GM12892 (cell line): ENCODE measurements at places on chromosomes 1 and 21.

DNA sequence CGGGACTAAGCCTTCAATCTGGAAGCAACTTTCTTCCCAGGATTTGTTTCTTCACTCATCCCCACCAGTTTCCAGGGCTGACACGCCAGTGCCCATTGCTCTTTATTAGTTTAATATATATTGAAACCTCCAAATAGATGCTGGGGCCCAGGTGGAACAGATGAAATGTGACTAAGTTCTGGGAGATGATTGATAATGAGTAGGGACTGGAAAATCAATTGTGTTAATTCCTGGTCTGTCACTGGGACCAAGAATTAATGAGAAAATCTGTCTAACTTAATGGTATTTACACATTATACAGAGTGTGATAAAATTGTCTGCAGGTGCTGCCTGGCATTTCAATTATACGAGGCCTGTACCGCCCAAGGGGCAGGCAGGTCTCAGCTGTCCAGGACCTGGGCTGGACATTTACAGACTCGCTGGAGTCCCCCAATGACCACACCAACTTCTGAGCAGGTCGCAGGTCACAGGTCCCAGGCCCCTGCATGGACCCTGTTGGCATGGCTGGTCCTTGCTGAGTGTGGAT, 35.8 kb downstream of the UBIAD1 start:
- no peak for DNase-seq

- DNase-seq: no peak
These were observed 16.6 kb downstream of the SAMD11 start for GRCh38 chr1:940107-941014.

- no peak for DNase-seq
These were observed 353.5 kb upstream of the B3GALT2 start for GRCh38 chr1:193539731-193540459.

DNA sequence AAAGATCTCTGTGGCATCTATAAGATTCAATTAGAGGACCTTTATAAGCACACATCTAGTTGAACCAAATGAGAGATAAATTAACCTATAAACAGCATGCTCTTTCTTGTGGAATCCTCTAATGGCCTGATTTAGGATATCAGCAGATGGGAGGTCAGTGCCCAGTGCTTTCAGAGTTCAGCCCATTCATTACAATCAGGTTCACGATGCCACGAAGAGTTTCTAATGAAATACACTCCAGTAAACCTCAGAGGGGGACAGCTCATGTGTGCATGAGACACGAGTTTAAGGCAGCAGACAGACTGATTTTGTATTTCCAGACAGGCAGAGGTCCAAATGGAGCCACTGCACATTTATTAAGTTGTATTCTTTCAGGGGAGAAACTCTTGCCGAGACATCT, 544.4 kb upstream of the PKN2 start:
- DNase-seq: no peak

DNA sequence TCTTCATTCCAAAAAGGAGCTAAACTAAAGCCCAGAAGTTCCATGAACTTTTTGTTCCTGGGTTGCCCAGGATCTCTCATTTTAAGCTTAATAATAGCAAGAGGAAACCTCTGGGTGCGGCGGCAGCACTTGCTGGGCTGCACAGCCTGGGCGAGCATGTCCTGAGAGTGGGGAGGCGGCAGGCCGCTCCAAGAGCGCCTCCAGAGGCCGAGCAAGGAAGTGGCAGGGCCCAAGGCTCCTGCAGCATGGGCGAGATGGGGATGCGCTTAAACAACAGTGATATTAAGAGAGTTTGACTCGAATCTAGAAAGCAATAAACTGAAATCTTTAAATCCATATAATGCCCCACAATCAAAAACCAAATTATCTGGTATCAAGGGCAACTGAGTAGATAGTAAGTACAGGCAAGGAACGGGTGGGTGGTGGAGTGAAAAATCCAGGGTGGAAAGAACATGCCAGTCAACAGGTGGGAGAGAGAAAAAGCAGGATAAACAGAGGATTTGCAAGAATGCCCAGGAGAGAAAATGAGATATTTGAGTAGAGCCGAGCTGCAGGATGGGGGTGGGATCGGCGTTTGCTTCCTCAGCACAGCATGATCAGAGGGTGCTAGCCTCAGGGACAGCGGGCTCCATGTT, 14.1 kb upstream of the TNR start:
- peak; percentile 57 for DNase-seq

- DNase-seq: no peak
These were observed 1.2 kb upstream of the ADPRS start for GRCh38 chr1:36087233-36088123.

DNA sequence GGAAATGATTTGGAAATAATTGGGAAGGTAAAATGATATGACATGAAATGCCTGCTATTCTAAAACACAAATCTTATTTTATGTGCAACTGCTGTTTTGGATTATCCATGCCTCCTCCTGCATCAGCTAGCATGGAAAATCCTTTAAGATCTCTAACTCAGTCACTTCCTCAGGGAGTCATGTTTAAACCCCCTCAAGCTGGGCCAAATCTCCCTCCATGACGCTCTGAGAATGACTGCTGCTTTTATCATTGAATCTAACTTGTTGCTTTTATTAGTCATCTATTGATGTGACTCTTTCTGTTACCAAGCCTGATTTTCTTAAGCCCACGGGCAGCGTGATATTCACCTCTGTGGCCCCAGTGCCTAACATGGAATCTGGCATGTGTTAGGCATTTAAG, 324.8 kb downstream of the DISC1 start:
- DNase-seq: no peak

DNA sequence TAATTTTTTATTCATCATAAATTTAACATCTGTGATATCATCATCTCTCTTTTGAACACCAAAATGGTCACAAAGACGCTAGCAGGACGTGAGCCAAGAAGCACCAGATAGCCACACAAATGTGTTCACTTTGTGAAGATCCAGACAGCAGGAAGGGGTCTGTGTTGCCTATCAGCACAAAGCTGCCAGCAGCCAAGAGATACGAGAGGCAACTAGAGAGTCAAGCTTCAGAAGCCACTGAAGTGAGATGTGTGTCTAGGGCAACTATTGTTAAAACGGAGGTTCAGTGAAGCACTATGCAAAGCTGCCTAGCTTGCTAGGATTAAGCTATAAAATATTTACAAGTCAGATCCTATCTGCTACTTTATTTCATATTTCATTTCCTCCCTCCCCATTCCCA, 45.3 kb downstream of the NDC1 start:
- DNase-seq: no peak

GRCh38 chr1:66981679-66982078, 56.9 kb downstream of the MIER1 start:
- no peak for DNase-seq

DNA sequence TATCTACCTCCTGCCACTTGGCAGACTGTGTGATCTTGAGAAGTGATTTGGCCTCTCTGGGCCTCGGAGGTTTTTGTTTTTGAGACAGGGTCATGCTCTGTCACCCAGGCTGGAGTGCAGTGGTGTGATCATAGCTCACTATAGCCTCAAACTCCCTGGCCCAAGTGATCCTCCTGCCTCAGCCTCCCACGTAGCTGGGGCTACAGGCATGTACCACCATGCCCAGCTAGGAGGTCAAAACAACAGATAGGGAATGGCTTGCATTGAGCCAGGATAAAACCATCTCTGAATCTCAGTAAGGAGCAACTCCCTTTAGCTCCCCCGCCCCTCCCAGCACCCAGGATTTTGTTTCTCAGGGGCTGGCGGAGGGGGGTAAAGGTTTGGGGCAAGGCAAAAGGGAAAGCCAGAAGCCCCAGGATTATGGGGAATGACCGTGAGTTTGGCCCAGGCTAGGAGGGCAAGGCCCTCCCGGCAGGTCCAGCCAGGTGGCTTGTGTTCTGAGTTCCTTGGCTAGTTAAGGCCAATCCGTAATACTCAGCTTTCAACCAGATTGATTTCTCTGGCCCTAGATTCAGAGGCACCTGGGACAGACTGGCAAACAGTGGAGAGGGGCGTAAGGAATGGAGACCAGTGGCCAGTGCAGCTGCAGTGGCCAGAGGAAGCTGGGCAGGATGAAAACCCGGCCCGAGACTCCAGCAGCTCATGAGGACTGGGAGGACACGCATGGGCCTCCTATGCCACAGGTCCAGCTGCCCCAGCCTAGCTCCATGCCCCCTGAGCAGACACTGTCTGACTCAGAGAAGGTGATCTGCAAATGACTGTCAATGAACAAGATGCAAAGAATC, 130.1 kb downstream of the DMRTB1 start:
- no peak for DNase-seq

GRCh38 chr1:204584699-204585372, 68.6 kb downstream of the MDM4 start:
- DNase-seq: no peak

- peak; percentile 49 for DNase-seq
These were observed 10.0 kb upstream of the ARHGAP29 start for GRCh38 chr1:94247138-94248094.

- no peak for DNase-seq
These were observed 73.7 kb downstream of the S1PR1 start for GRCh38 chr1:101310506-101310905.

GRCh38 chr1:24727501-24728216, 17.6 kb upstream of the CLIC4 start:
- DNase-seq: peak; percentile 65

- no peak for DNase-seq
These were observed 50.9 kb downstream of the KCND3 start for GRCh38 chr1:111938536-111938935.

- no peak for DNase-seq
These were observed 2.6 kb upstream of the C1orf141 start for GRCh38 chr1:67137307-67137753.

DNA sequence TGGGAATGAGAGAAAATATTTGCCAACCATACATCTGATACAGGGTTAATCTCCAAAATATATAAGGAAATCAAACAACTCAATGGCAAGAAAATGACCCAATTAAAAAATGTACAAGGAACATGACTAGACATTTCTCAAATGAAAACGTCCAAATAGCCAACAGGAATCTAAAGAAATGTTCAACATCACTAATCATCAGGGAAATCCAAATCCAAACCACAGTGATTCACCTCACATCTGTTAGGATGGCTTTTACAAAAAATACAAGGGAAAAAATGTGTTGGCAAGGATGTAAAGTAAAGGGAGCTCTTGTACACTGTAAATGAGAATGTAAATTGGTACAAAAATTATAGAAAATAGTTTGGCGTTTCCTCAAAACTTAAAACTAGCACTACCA, 54.7 kb upstream of the ZRANB2 start:
- DNase-seq: no peak

- DNase-seq: no peak
These were observed 70.8 kb upstream of the ABCG1 start for GRCh38 chr21:42148097-42148496.

- DNase-seq: no peak
These were observed 119.4 kb upstream of the PRMT6 start for GRCh38 chr1:106937104-106937503.

DNA sequence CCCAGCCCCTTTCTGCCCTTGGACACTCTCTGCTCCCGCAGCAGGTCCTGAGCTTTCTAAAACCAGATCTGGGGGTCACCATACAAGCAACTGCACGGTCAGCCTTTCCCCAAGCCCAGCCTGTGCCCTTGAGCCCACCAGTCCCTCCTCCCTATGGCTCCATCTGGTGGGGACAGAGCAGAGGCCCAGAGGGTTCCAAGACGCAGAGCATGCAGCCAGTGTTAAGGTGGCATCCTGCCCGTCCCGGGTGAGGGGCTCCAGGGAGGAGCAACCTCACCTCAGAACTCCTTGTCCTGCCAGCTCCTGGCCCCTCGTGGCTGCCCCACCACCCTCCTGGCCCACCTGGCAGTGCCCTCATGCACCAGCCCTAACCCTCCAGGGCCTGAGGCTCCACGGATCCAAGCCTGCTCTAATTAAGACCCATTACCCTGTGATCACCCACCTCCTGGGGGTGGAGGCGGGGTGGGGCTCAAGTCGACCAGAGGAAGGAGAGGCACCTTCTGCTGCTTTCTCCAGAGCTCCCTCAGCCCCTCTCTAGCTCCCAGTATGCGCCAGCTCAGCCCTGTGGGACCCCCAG, 8.5 kb downstream of the CHD5 start:
- peak; percentile 30 for DNase-seq

DNA sequence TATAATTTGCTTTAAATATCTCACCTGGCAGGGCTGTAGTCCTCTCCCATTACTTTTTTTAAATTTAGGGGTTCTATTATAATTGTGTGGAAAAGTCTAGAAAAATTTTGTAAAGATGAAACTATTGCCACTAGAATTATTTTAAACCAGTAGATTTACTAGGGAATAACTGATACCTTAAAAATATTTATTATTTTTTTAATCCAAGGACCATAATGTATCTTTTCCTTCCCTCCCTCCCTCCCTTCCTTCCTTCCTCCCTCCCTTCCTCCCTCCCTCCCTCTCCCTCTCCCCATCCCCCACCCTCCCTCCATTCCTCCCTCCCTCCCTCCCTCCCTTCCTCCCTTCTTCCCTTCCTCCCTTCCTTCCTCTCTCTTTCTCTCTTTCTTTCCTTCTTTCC, 90.5 kb downstream of the DNM3 start:
- DNase-seq: no peak

DNA sequence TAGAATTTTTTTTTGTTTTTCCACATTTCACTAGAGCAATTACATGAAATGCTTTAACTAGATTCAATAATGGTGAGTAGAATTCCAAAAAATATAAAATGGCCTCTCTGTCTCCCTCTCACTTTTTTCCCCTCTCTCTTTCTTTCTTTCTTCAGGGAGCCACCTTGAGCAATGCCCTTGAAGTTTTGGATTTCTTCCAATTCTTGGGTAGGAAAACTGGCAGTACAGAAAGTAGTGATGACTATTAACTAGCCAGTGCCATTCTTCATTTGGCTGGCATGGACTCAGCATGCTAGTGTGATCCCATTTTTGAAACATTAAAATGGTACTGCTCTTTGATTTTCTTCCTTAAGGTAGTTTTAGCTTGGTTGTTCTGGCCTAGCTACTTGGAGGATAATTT, 4.5 kb upstream of the FNBP1L start:
- DNase-seq: no peak

GRCh38 chr21:43814215-43815106, 25.1 kb downstream of the RRP1 start:
- DNase-seq: no peak

GRCh38 chr1:158810311-158810710, 20.8 kb upstream of the MNDA start:
- DNase-seq: no peak

DNA sequence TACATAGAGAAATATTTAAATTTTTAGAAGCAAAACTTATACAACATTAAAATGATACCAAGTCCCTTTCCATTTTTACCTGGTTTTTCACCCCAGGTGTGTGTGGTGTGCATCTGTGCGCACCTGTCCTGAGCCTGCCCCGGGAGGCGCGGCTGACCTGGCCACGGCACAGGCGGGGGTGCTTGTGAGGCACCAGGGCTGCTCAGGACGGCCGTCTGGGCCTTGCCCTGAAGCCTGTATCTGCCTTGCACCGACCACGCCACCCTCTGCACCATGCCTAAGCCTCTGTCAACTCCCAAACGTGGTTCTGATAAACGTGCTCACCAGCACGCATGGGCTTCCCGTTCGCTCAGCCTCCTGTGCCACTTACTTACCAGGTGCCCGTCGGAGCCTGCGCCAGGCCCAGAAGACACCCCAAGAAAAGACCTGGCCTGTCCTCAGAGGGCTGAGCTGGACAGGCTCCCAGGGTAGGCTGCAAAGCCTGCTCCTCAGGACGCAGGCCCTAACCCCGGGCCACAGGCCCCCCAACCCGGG, 20.9 kb downstream of the PANK4 start:
- no peak for DNase-seq
